Activated CD8-positive, alpha-beta memory T cell treated with anti-CD3 and anti-CD28 coated beads, Interleukin-2, amount 50 U/mL, for 48 hours (primary cell): ENCODE measurements at places on chromosomes 4 and X.

- no peak for DNase-seq
Measured at GRCh38 chr4:52157641-52158316, 106.7 kb downstream of the SPATA18 start.

GRCh38 chrX:16469870-16470269 is 180.1 kb upstream of the S100G start:
- DNase-seq = no peak

GRCh38 chr4:35933901-35934300 is 310.4 kb downstream of the ARAP2 start:
- DNase-seq = no peak

GRCh38 chr4:73850261-73850970 is 2.7 kb upstream of the PF4V1 start:
- no peak for DNase-seq
